Neural crest cell (in vitro differentiated cells): ENCODE measurements at places on chromosomes 12 and 14.

DNA sequence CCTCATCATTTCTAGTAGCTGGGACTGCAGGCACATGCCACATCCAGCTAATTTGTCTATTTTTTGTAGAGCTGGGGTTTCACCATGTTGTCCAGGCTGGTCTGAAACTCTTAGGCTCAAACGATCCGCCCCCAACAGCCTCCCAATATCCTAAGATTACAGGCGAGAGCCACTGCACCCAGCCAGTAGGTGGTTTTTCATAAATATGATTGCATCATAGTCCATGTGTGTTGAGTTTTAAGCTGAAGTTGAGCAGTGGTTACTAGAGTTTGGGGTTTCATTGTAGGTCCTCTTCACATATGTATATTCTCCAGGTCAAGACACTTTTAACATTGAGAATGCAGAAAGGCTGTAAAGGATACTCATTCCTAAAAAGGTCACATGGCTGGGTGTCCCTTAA, 13.1 kb upstream of the TNS2 start:
- DNase-seq = no peak

- DNase-seq = no peak
These were observed 158.5 kb downstream of the FOXA1 start for GRCh38 chr14:37436519-37436918.

DNA sequence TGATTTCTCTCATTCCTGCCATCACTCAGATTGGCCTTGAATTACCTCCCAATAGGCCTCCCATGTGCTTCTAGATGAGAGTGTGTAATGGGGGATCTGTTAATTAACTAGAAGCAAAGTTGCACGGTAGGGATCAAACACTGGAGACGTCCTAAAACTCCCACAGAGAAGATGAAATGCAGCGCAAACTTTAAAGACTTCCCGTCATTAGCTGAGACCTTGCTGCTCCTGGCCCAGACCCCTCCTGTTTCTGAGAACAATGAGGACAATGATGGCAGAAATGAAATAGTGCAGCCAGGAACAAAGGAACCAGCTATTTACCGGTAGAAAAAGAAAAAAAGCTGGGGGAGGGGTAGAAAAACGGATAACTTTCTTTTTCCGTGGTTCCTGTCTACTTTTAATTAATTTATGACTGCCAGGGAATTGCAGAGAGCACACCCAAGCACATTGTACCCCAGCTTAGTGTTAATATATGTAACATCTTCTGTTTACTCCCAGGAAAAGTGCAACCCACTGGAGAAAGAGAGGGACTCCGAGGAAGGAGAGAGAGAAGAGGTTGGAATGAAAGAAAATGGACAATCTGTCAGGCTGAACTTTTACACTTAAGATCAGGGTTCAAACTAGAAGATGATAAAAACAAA, 280.7 kb upstream of the SOX5 start:
- DNase-seq = no peak

GRCh38 chr12:27549801-27550652, 26.0 kb downstream of the PPFIBP1 start:
- DNase-seq = no peak

GRCh38 chr12:83113945-83114344, 427.2 kb downstream of the TMTC2 start:
- no peak for DNase-seq

GRCh38 chr12:109768901-109769670, 55.5 kb downstream of the FAM222A start:
- no peak for DNase-seq

GRCh38 chr12:6871052-6871957, 1.8 kb downstream of the SPSB2 start:
- DNase-seq = no peak

GRCh38 chr14:78840898-78841297, 670.7 kb downstream of the NRXN3 start:
- no peak for DNase-seq

DNA sequence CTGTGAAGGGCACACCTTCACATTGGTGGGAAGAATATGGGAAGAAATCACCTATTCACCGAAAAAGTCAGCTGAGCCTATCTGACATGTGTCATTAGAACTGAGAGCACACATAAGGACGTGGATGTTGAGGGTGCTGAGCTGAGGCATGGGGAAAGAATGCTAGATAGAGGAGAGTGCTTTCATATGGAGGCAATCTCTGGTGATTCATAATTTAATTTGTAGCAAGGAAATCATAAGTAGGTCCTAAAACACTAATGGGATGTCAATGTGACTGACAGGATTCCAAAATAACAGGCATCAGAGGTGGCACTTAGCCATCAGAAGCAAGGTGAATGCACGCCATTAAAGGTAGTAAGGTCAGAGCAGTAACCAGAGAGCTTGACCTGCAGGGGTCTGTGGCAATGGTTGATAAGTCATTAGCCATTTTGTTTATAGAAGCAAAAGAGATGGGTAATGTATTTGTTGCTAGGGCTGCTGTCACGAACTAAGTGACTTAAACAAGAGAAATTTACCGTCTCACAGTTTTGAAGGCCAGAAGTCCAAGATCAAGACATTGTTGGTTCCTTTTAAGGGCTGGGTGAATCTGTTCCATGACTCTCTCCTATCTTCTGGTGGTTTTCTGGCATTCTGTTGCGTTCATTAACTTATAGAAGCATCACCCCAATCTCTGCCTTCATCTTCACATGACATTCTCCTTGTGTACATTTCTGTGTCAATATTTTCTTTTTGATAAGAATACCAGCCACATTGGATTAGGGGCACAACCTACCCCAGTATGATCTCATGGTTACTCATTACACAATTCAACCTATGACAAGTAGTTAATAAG, 69.3 kb downstream of the ANKS1B start:
- DNase-seq = no peak

- DNase-seq = peak; percentile 20
These were observed 158.6 kb downstream of the SLC41A2 start for GRCh38 chr12:104799458-104799857.

DNA sequence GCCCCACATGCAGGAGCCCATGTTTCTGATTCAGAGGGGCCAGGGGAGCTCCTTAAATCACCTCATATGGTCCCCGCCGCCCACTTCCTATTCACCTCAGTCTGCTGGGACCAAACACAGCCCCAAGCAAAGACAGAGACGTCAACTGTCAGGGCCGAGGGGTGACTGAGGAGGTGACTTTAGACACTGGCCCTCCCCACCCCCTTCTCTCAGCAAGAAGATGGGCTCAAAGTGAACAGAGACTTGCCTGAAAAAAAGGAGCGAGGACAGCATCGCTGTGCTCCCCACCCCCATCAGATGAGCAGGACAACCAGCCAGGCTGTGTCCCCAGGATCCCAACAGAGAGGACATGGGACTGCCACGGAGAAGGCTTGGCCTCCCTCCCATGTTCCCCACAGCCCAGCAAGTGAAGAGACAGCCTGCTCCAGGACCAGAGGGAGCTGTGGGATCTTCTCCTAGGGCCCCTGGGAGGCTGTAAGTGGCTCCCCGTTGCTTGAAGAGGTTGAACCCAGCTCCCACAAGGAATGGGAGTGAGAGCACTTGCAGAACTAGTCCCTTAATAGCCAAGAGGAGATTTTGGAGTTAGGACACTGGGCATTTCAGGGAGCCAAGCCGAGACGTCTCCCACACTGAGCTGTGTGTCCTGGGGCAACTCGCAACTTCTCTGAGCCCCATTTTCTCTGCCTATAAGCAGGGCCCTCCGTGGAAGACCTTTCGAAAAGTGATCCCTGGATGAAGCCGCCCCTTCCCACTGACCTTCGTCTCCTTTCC, 1.3 kb upstream of the KRT79 start:
- no peak for DNase-seq

- no peak for DNase-seq
These were observed 17.2 kb downstream of the DERA start for GRCh38 chr12:15928346-15928745.

GRCh38 chr12:81403348-81403747, 325.5 kb downstream of the ACSS3 start:
- no peak for DNase-seq

DNA sequence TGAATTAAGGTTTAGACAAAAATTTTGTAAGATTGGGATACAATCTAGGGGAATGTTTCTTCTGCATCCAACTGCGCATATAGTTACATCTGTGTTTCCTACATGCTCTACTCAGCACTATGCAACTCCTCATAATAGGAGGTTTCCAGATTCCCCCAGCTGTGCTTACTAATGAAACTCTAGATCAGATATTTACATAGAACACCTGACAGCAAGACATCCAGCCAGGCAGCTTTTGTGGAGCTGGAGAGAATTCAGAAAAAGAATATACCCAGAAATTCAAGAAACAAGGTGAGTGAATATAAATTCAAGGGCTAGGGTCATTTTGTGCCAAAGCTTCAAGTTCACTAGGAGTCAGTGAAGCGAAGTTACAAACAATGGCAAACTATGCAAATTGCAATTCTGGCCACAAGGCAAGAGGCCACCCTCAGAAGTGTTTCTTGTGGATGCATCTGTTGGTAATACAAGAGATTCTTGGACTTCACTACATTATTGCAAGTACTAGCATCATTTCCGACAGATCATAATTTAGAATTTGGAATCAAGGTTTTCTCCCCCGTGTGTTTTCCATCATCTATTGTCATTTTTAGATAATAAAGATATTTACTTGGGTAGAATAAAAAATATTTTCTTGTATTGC, 341.2 kb upstream of the NAV3 start:
- no peak for DNase-seq

DNA sequence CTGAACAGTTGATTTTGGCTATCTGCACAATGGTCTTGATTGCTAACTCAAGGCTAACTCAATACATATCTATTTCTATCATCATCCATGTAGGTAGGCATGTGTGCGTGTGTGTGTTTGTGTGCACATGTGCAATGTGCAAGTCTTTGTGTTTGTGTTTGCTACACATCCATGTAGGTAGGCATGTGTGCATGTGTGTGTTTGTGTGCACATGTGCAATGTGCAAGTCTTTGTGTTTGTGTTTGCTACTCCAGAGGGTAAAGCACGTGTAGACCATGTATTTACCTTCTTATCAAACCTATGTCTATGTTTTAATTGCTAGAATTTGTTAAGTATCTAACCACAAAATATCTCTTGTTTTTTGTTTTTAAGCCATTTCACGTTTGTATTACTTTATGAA, 962.6 kb downstream of the LRFN5 start:
- no peak for DNase-seq

- no peak for DNase-seq
These were observed 296.1 kb downstream of the RERGL start for GRCh38 chr12:17793854-17794253.

GRCh38 chr12:56377310-56377988, 14.8 kb upstream of the APOF start:
- no peak for DNase-seq

DNA sequence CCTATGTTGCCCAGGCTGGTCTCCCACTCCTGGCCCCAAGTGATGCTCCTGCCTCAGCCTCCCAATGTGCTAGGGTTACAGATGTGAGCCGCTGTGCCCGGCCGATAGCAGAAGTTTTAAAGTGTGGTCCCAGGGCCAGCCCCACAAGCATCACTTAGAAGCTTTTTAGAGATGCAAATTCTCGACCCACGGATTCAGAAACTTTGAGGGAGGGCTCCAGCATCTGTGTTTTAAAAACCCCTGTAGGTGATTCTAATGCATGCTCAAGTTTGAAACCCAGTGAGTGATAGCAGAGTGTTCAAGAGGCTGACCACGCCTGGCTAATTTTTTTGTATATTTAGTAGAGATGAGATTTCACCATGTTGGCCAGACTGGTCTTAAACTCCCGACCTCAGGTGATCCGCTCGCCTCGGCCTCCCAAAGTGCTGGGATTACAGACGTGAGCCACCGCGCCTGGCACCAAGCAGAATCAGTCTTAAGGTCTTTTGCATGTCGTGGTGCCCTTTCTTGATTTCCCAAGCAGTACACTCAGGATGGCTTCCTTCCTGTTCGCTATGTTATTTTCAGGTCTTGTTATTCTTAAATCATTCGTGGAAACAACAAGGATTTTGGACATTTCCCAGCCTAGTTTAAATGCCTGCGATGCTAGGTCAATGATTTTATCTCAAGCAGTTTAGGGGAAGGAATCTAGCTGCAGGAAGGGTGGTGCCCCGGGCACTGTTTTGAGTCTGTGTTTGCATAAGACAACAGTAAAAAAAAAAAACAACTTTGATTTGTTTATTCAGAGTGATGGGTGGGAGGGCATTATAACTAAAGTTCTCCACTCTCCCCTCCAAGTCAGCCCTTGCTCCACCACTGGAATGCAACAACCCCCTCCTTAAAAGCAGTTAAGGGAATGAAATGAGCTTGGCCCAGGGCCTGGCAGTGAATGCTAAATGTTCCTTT, 9.2 kb upstream of the RILPL2 start:
- DNase-seq = no peak

DNA sequence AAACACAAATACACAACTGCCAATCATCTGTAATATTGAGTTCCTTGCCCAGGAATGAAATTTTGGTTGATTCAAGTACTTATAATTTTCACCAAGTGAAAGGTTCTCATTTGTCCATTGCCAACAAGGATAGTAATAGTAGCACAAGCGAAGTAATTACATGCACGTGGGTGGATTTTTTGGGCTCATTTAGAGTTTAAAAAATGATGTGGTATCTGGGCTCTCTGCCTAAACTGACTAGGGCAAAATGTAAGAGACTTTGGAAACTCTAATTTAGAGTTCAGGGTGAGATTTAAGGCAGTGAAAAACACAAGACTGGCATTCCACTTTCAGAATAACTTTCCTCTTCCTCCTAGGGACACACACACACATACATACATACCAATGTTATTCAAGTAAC, 111.7 kb downstream of the MYRFL start:
- no peak for DNase-seq

- DNase-seq = no peak
These were observed 193.5 kb downstream of the SLC2A13 start for GRCh38 chr12:39912211-39912980.

- no peak for DNase-seq
These were observed 13.5 kb upstream of the DCP1B start for GRCh38 chr12:2017546-2018337.

DNA sequence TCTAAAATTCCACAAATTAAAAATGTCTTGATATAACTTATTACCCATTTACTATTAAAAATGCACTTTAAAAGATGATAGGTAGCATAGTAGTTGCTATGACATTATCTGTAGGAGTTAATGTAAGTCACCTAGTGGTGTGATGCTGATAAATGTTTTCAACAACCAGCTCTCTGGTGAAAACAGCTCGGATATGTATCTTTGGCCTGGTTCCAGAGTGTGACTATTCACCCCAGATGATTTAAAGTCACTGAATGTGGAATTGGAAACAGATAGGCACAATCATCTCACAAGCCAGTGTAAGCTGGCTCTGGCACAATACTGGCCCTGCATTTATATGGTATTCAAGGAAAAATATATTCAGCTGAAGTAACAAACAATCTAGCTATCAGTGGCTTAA, 9.2 kb upstream of the CCDC196 start:
- no peak for DNase-seq

- DNase-seq = no peak
These were observed 28.9 kb downstream of the GSG1 start for GRCh38 chr12:13074396-13075117.

GRCh38 chr12:100795174-100795799, 711 bp downstream of the ANO4 start:
- no peak for DNase-seq

DNA sequence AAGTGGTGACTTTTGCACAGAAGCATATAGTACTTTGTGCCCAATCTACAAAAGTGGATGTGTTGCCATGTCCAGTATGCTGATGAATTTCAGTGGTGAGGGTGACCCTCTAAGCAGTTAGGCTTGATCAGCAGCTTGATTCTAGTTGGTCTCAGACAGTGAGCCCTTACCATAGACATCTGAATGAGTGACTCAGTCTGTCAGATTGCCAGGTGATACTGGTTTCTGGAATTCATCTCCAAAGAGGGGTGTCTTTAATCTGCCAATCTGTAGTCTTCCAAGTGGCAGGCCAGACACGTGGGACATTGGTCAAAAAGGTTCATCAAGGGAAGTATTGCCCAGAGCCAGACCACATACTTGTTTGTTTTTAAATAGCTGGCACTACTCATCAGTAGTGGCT, 187.4 kb upstream of the SLC16A7 start:
- no peak for DNase-seq
